ENCODE measurements at places on chromosomes 5 and 9.

- no peak overlapping the region for H3K4me3 ChIP-seq
- DNase-seq: no peak
- peaks cover 8% of the 10 kb centered on the region for H3K27me3 ChIP-seq
- no peaks in the 10 kb centered on the region for H3K4me1 ChIP-seq
Measured at GRCh38 chr9:131318231-131319085, 28.9 kb downstream of the PLPP7 start.

- peak overlapping the region; percentile 72 for H3K27ac ChIP-seq
- no peaks in the 10 kb centered on the region for H3K27me3 ChIP-seq
- H3K4me1 ChIP-seq: peaks cover 82% of the 10 kb centered on the region
- H3K4me3 ChIP-seq: peak overlapping the region; percentile 95
- DNase-seq: peak; percentile 37
Measured at GRCh38 chr9:127979333-127980059, 1.3 kb downstream of the EEIG1 start.

DNA sequence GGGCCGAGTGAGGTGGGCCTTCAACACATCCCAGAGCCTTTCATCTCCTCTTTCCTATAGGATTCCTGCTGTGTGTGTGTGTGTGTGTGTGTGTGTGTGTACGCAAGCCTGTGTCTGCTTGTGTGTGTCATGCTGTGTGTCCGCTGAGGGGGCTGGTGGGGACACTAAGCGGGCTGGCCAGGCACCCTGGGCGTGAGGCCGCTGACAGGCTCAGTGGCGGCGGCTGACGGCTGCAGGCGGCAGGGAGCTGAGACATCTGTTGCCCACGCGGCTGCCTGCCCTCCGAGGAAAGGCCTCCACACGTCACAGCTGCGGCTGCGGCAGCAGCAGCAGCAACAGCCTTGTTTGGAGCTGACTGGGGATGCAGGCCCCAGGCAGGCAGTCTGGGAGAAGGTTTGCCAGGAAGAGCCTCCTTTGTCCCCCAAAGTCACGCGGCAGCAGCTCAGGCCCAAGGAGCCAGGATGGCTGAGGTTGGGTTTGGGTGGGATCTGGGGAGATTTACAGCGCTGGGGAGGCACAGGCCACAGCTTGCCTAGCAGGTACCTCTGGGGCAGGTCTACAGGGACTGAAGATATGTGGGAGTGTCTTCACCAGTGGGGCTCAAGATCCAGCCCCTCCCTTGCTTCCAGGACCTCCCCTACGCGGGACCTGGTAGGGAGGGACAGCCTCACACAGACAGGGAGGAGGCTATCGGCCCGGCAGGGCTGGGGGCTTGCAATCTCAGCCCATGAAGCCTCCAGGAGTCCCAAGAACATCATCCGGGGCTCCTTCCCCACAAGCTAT, 1.8 kb downstream of the PDLIM4 start:
- DNase-seq: peak; percentile 60
- peaks cover 5% of the 10 kb centered on the region for H3K36me3 ChIP-seq
- H3K27me3 ChIP-seq: peaks cover 9% of the 10 kb centered on the region
- H3K4me1 ChIP-seq: peaks cover 53% of the 10 kb centered on the region
- peak overlapping the region; percentile 82 for H3K4me3 ChIP-seq
- peak overlapping the region; percentile 83 for H3K27ac ChIP-seq

GRCh38 chr5:61811052-61811451, 479.0 kb downstream of the ZSWIM6 start:
- no peak for DNase-seq
- H3K4me3 ChIP-seq: no peak overlapping the region
- no peaks in the 10 kb centered on the region for H3K36me3 ChIP-seq
- H3K27me3 ChIP-seq: peaks cover 7% of the 10 kb centered on the region
- H3K27ac ChIP-seq: no peak overlapping the region

GRCh38 chr9:80561526-80561925, 989.8 kb downstream of the TLE4 start:
- H3K4me3 ChIP-seq: no peak overlapping the region
- H3K27me3 ChIP-seq: peaks cover under 1% of the 10 kb centered on the region
- no peaks in the 10 kb centered on the region for H3K36me3 ChIP-seq
- H3K27ac ChIP-seq: no peak overlapping the region
- DNase-seq: no peak

DNA sequence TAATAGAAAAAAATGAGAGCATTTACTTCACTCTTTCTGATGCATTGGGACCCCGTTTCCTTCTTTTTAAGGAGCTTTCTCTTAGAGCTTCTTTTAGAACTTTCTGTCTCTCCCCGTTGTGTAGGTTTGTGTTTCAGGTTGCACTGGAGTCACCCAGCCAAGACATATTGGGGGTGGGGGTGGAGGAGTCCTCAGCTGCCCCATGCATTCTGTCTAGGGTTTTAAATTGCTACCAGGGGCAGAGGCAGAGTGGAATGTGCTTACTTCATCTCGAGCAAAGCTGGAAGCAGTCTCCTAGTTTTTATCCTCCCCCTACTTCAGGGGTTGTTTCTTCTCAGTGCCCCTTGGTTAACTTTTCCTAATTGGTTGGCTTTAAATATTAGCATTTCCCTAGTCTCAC, 9.4 kb downstream of the OR2K2 start:
- no peak overlapping the region for H3K27ac ChIP-seq
- no peak for DNase-seq
- H3K4me1 ChIP-seq: peaks cover 15% of the 10 kb centered on the region
- peaks cover 5% of the 10 kb centered on the region for H3K36me3 ChIP-seq
- H3K27me3 ChIP-seq: no peaks in the 10 kb centered on the region

DNA sequence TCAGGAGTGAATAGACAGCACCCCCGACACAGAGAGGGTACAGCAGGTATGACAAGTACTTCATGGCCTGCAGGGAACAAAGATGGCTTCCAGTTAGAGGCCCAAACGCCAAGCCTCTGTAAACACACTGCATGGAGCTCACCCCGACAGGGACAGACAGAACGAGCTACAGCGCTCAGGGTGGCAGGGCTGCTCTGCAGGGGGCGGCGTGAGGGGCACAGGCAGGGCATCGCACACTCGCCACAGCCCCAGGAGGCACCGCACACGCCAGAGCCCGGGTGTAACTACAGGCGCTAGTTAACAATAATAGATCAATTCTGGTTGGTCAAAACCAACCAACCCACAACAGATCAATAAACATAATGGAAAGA, 21.1 kb downstream of the CLPTM1L start:
- H3K4me3 ChIP-seq: no peak overlapping the region
- no peak for DNase-seq

DNA sequence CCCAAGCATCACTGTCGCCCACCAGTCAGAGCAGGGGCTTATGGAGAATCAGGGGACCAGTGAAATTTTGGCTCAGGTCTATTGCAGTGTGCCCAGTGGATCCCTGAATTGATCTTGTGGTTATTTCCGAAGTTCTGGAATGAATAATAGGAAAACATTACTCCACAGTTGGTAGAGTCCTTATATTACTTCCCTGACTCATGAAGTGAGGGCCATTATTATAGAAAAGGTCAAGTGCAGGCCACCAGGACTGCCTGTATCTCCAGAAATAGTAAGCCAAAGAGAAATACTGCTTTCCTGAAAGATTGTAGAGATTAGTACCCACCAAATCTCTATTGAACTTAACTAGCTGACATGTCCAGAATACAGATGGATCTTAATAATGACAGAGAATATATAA, 335.0 kb downstream of the NPR3 start:
- no peak overlapping the region for H3K4me3 ChIP-seq
- H3K27me3 ChIP-seq: peaks cover 7% of the 10 kb centered on the region
- H3K36me3 ChIP-seq: no peaks in the 10 kb centered on the region
- DNase-seq: no peak
- H3K4me1 ChIP-seq: no peaks in the 10 kb centered on the region
- H3K27ac ChIP-seq: no peak overlapping the region

GRCh38 chr9:1455766-1456165, 405.6 kb downstream of the DMRT2 start:
- peaks cover 7% of the 10 kb centered on the region for H3K27me3 ChIP-seq
- H3K27ac ChIP-seq: no peak overlapping the region
- DNase-seq: no peak
- H3K4me3 ChIP-seq: no peak overlapping the region
- no peaks in the 10 kb centered on the region for H3K36me3 ChIP-seq

DNA sequence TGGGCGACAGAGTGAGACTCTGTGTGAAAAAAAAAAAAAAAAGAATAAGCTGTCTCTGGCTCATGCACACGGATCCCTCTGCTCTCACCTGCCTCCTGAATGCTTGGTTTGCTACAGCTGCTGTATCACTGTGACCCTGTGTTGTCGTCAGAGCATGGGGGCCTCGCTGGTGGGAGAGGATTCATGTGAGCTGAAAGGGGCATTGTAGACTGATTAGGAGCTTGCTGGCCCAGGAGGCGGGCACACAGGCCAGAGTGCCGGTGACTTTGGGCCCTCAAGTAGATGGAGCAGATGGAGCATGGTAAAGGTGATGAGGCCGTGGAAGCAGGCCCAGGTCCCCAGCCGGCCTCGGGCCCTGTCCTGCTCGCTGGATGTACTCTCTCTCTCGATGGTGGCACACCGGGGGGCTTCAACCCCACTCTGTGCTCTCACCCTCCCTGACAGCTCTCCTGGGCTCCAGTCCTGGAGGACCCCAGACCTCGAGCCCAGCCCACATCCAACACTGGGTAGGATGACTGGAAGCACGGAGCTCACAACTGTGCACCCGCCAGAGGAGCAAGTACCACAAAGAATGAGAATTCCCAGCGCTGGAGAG, 7.1 kb downstream of the FLT4 start:
- no peak overlapping the region for H3K27ac ChIP-seq
- no peak for DNase-seq
- peaks cover 42% of the 10 kb centered on the region for H3K27me3 ChIP-seq
- no peak overlapping the region for H3K4me3 ChIP-seq
- H3K4me1 ChIP-seq: peaks cover 53% of the 10 kb centered on the region

DNA sequence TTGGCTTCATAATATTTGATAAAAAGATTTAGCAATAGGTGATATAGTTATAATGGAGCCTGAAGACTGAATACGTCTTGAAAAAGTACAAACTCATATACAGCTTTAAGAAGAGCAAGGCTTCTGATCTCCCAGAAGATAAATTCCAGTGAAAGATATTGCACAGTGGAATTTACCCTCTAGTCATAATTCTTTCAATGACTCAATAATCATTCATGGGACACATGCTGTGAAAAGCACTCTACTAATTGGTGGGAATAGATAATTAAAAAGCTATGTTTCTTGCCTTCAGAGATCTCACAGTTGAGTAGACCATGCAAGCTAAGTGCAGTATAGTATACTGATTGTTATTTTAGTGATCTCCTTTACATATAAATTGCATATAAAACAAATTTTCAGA, 538.6 kb upstream of the CYLC2 start:
- H3K4me3 ChIP-seq: no peak overlapping the region
- H3K36me3 ChIP-seq: no peaks in the 10 kb centered on the region
- peaks cover under 1% of the 10 kb centered on the region for H3K27me3 ChIP-seq
- no peaks in the 10 kb centered on the region for H3K4me1 ChIP-seq

DNA sequence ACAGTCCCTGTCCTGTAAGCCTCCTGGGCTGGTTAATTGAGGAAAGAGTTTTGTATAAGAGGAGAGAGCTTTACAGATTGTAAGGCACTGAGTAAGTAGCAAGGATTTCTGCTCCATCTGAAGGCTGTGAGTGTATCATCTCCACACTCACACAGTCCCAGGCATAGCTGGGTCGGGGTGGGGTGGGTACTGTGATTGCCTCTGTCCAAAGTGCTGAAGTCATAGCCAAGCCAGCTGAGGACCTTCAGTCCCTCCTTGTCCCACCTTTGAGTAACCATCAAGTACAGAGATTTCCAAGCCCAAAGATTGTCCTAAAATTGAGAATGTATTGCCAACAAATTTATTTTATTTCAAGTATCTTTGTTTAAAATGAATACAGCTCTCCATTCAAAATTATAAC, 5.5 kb upstream of the DNAJB5 start:
- H3K36me3 ChIP-seq: no peaks in the 10 kb centered on the region
- no peak overlapping the region for H3K27ac ChIP-seq
- no peak overlapping the region for H3K4me3 ChIP-seq
- H3K4me1 ChIP-seq: peaks cover 35% of the 10 kb centered on the region
- H3K27me3 ChIP-seq: peaks cover 11% of the 10 kb centered on the region

- H3K36me3 ChIP-seq: peaks cover 5% of the 10 kb centered on the region
- H3K4me1 ChIP-seq: peaks cover 7% of the 10 kb centered on the region
- no peak overlapping the region for H3K4me3 ChIP-seq
- H3K27ac ChIP-seq: no peak overlapping the region
- H3K27me3 ChIP-seq: peaks cover 6% of the 10 kb centered on the region
- DNase-seq: no peak
Measured at GRCh38 chr5:81925009-81925408, 46.8 kb upstream of the ATG10 start.

- no peak overlapping the region for H3K4me3 ChIP-seq
- no peaks in the 10 kb centered on the region for H3K27me3 ChIP-seq
- H3K4me1 ChIP-seq: no peaks in the 10 kb centered on the region
- no peaks in the 10 kb centered on the region for H3K36me3 ChIP-seq
Measured at GRCh38 chr5:94501365-94501764, 117.0 kb downstream of the KIAA0825 start.

- H3K27ac ChIP-seq: peak overlapping the region; percentile 20
- no peak for DNase-seq
- no peak overlapping the region for H3K4me3 ChIP-seq
Measured at GRCh38 chr9:75993434-75993833, 103.0 kb downstream of the PCSK5 start.

- no peak overlapping the region for H3K27ac ChIP-seq
- no peak overlapping the region for H3K4me3 ChIP-seq
- peaks cover 18% of the 10 kb centered on the region for H3K4me1 ChIP-seq
- no peaks in the 10 kb centered on the region for H3K36me3 ChIP-seq
- peaks cover 9% of the 10 kb centered on the region for H3K27me3 ChIP-seq
Measured at GRCh38 chr5:423233-423565, 19.8 kb upstream of the EXOC3 start.

- DNase-seq: no peak
- H3K27me3 ChIP-seq: peaks cover 8% of the 10 kb centered on the region
- H3K4me3 ChIP-seq: no peak overlapping the region
Measured at GRCh38 chr5:158953929-158954534, 145.7 kb downstream of the EBF1 start.

GRCh38 chr5:433836-434235, 9.1 kb upstream of the EXOC3 start:
- peaks cover 3% of the 10 kb centered on the region for H3K4me1 ChIP-seq
- peaks cover 27% of the 10 kb centered on the region for H3K27me3 ChIP-seq
- no peak for DNase-seq
- H3K4me3 ChIP-seq: no peak overlapping the region
- H3K36me3 ChIP-seq: no peaks in the 10 kb centered on the region

DNA sequence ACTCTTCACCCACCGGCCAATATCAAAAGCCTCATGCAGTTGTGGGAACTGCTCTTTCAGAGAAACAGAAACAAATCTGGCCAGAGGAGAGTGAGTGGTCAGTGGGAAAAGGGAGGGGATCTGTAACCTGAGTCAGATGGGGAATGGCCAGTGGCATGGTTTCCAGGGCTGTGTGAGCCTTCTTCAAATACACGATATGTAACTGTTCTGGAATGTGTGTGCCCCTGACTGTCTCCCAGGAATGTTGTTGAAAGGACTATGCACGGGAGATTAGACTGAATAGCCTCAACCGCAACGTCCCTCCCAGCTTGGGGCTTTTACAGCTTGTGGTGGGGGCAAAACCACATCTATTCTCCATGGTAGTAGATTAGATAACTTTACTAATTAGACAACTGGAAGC, 60.8 kb downstream of the SH3TC2 start:
- no peaks in the 10 kb centered on the region for H3K36me3 ChIP-seq
- peak overlapping the region; percentile 73 for H3K27ac ChIP-seq
- H3K4me3 ChIP-seq: peak overlapping the region; percentile 29
- H3K4me1 ChIP-seq: peaks cover 15% of the 10 kb centered on the region
- peak; percentile 51 for DNase-seq
- H3K27me3 ChIP-seq: peaks cover 17% of the 10 kb centered on the region

- no peak overlapping the region for H3K27ac ChIP-seq
- H3K27me3 ChIP-seq: no peaks in the 10 kb centered on the region
- DNase-seq: no peak
- no peak overlapping the region for H3K4me3 ChIP-seq
Measured at GRCh38 chr5:166532456-166533220, 1758.8 kb upstream of the WWC1 start.
